ENCODE measurements at places on chromosomes 1 and 21.

GRCh38 chr1:184890539-184890973, 83.8 kb downstream of the NIBAN1 start:
- no peak for DNase-seq

DNA sequence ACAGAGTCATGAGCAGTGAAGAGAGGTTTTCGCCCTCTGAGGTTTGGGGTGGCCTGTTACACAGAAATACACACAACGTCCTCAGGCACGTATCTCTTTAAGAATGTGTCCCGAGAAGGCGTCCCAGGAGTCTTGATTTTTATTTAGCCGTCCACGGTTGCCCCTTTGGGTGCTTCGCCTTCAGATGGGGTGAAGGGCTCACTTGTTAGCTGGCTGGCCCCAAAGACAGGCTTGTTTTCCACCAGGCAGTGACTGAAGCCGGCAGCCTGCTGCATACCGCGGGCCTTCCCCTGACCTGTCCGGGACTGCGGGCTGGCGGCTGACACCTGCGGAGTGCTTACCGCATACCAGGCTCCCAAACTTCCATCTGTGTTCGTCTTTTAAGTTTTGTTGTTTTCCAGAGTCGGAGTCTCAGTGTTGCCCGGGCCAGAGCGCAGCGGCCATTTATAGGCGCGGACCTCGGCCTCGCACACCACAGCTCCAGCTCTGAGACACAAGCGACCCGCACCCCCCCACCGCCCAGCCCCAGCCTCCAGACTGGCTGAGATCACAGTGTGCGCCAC, 1.6 kb upstream of the ADARB1 start:
- no peak for DNase-seq

DNA sequence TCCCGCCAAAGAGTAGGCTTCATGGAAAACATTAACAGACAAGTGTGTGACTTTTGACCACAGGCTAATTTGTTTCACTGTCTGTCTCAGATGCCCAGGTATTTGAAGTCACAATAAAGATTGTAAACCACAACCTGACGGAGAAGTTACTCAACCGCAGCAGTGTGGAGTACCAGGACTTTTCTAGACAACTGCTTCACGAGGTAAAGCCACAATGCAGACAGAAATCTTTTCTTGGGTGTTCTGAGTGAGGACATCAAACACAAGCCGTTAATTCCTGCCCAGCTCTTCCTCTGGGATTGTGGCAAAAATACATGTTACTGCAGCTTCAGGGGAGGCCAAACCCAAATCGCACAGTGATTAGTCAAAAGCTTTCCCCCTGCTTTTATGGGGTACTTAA, 31.0 kb downstream of the UMODL1 start:
- no peak for DNase-seq

DNA sequence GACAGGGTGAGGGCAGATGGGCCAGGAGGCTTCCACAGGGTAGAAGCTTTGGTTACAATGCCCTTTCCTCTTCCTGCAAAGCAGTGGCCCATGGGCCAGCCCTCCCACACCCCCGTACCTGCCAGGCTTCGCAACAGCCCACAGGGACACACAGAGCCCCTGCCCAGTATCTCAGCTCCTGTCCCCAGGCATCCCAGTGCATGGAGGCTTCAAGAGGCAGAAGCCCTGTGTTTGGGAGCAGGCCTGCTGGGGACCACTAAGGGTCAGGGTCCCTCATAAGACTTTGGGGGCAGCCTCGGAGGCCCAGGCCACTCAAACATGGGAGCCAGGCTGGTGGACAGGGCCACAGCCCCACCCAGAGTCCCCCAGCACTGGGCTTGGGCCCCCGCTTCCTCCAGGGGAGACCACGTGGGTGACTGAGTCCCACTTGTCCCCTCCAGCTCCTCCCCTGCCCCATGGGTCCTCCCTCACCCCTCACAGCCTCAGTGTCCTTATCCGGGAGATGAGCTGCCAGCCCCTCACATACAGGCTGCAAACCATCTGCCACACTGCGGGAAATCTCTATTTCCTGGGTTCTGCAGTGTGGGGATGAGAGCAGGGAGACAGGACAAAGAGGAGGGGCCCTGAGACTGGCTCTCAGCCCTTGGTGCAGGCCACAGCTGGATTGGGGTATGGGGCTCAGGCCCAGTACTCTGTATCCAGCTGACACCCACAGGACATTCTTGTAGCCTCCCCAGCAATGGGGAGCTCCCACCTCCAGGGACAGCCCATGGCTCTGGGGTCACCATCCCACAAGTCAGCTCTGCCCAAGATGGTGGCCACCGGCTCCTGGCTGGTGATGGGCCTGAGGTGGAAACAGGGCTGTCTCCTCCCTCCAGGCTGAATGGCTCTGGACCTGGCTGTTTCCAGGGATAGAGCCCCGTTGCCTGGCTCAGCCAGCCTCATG, 50.7 kb downstream of the WNT9A start:
- no peak for DNase-seq

DNA sequence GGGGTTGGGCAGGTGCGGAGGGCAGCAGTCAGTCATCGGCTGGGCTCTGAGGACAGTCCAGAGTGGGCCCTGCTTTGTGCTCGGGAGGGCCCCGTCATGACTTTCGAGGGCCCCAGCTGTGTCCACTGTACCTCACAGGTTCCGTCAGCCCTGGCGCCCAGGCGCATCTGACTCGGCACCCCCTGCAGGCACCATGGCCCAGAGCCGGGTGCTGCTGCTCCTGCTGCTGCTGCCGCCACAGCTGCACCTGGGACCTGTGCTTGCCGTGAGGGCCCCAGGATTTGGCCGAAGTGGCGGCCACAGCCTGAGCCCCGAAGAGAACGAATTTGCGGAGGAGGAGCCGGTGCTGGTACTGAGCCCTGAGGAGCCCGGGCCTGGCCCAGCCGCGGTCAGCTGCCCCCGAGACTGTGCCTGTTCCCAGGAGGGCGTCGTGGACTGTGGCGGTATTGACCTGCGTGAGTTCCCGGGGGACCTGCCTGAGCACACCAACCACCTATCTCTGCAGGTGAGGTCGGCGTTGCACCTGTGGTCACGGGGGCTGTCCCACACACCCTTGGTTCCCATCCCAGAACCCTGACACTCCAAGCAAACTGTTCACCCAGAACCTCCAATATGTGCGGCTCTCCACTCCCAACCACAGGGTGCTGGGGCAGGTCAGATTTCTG, 7.8 kb downstream of the PODN start:
- no peak for DNase-seq
